ENCODE measurements at places on chromosomes 3 and 15. TPM values are rescaled to one million over a fixed set of nuclear protein-coding genes. Genes with fewer than 3 reads are reported as not detected.

SLC24A5 gene
- not detected for total RNA-seq

DNA sequence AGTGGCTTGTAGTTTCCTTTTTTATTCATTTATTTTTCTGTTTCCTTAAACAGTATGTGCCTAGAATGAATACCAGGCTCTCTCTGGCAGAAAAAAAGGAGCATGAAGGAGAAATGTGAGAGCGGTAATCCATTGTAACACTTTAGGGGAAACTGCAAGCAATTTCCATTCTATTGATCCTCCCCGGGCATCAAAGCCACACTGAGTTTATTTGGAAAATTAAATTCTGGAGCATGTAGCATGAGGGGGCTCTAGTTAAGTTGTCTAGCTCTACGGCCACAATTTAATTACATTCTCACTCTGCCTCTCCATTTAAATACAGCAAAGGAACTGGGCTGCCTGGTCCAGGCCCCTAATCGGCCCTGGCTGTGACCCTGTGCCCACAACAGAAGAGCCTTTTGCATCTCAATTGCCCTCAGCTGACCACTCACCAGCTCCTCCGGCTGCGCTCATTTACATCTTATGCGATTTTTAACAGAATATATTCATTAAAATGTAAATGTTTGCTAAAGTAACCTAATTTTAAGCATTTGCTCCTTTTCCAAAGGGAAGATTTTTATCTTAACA, 72.9 kb downstream of the MEGF11 start:
- DNase-seq = no peak

- no peak for DNase-seq
Observed at GRCh38 chr3:12938258-12938711, 96.9 kb upstream of the RPL32 start.

GRCh38 chr3:108131475-108132134, 40.8 kb upstream of the CD47 start:
- no peak for DNase-seq

DNA sequence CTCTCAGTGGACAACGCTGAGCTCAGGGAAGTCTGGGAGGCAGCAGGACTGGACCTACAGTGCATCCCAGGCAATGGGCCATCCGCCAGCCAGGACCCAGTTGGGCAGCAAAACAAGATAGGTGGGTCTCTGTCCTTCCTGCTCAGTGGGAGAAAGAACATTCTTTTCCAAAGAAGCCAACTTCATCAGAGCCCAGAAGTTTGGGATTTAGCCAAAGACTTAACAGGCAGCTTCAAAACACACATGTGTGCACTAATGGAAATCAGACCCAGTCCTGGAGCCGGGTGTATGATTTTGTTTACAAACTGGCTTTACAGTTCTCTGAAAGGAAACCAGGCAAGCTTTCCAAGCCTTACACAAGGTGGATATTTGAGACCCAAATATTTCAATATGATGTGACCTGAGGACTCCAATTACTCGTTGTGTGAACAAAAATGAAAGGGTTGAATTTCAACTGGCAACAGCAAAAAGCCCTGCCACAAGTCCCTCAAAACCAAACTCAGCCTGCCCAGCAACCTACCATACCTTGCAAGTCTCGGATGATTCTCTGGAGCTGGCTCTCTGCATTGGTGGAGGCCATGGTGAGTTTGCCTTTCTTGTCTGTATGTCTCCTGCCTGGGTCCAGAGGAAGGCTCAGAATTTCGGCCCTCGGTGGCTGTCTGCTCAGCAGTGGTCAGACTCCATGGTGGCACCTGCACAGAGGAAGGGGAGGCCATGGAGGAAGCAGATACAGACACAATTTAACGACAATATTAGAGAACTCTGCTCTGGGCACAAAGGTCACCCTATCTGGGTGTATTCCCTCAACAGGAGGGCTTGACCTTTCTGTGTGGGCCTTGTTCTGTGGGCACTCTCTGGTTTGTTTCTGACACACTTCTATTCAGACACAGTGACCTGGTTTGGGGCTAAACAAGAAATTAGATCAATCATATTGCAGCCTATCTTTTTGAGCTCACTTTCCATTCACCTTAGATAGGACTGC, 11.0 kb downstream of the FYCO1 start:
- DNase-seq = no peak

DNA sequence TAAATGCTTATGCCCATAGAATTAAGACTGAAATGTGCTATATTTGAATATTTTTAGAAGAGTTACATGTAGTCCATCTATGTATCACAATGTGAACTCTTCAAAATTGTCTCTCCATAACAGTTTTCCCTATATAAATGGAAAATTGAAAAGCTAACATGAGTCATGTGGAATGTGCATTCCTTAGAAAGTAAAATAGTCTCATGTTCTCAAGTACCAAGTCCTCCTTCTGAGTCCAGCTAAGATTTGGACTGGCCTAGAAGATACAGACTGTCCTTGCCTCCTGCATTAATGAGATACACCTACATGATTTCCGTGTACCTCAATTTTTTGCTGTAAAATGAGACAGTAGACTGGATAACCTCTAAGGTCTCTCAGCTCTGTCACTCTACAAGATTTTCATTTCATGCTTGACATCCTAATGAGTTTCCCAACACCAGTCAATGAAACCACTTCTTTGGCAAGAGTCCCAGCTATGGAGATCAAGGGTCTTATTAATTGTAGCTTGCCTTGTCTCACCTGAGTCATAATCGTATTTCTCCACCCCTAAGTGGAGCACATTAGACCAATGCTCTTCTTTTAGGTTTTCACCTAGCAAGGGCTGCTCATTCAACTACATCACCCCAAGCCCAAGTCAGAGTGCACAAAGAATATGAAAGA, 350.6 kb upstream of the IL12A start:
- no peak for DNase-seq

DNA sequence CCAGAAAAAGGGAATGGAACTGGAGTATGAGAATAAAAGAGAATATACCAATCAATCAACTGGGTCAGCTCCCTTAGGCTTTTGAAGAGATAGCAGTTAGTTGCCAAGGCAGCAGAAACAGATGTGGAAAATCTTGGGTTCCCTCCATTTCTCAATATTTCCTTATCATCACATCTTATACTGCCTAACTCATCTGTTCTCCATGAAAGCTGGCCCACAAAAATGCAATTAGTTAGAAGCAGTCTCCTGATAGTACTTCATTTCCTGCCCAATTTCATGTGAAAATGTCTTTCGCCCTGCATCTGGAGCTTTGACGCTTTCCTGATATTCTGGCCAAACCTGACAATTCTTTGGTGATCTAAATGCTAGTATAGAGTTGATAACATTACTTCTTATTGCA, 30.1 kb upstream of the SPTSSB start:
- DNase-seq = no peak

GRCh38 chr15:63582718-63583426, 14.3 kb upstream of the FBXL22 start:
- no peak for DNase-seq

DNA sequence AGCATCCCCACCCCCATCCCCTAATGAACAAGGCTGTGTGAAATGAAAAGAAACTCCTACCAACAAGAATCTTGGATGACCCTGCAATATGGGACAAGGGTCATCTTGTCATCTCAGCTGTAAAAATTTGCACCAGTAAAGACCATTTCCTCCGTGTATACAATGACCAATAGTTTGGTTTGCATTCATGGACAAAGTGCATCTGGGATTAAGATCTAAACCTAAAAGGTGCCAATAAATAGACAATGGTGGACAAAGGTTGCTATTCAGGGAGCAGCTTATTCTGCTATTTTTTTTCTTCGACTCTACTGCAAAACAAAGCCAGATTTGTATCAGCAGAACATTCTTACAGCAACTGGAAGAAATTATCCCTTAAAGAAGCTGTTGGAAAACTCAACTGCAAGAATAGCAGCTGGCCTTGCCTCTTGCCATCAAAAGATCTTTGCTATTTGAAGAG, 8.0 kb downstream of the MGLL start:
- DNase-seq = no peak

DNA sequence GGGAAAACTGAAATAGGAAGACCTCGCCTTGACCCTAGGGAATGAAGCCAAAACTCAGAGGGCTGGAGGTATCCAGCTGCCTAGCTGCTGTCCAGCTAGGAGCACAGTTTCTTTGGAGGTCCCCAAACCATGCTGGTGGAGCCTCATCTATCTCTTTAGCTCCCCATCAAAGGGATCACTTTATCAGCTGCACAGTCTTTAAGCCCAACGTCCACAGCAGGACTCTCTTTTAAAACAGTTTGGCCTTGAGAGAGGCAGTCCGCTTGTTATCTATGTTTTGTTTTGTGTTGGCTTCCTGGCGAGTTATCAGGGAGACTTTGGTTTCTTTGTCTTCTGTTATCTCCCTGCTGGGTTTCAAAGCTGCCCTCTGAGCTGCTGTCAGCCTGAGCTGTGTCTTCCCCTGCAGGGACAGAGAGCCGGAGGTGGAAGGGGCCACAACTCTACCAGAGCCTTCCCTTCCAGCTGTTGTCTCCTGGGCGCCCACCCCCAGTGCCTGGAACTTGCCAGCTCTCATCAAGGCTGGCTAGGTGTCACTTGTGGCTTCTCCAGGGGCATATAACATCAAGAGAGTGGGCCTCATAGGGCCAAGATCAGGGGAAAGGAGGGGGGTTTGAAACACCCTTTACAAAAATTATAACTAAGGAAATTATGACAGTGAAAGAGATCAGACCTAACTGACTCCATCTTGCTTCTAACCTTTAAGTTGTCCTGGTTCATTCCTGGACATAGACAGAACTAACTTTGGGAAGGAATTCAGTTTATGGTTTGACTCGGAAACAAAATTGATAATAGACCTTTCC, 61.4 kb upstream of the C15orf39 start:
- DNase-seq = no peak

DNA sequence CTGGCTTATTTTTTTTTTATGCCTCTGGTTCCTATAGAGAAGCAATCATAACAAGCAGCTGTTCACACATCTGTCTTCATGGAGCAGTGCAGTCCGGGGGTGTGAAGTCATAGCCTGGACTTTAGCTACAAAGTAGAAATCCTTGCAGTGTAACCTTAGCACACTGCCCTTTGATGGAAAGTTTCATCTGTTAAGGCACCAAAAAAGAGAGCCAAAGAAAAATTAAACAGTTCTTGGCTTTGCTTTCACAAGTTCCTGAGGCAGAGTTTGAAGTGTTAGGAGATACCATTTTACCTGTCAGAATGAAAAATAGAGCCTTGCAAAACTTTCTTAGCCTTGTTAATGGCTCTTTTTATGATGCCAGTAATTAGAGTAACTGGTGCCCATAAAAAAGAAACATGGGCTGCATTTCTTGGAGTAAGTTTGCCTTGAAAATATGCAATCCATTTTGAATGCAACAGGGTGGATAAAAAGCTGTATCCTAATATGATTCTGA, 84.1 kb downstream of the PIK3R4 start:
- no peak for DNase-seq
